ENCODE measurements at places on chromosomes 2 and 18.

GRCh38 chr2:157460384-157460837, 16.5 kb upstream of the CYTIP start:
- no peak for DNase-seq

- no peak for DNase-seq
Observed at GRCh38 chr2:37612382-37612781, 59.1 kb downstream of the CDC42EP3 start.

GRCh38 chr2:121359716-121360565, 74.9 kb upstream of the TFCP2L1 start:
- DNase-seq, result no peak

- DNase-seq, result no peak
Observed at GRCh38 chr2:130899306-130899705, 62.6 kb downstream of the ARHGEF4 start.

DNA sequence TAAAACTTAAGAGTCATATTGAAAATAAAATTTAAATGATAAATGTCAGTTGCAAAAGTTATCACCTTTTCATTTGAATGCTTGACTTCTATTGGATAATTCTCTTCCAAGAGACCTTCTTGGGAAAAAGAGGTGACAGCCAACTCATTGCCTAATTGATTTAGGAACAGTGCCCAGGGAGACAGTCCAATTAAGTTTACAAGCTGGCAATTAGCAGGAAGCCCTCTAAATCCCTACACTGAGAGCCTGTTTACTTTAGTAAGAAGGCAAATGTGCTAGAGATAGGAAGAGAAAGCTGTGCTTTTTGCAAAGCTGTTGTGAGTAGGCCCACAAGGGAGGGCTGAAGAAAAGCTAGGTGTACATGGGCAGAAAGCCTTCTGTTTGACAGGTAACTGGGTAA, 189.1 kb downstream of the WDPCP start:
- no peak for DNase-seq

DNA sequence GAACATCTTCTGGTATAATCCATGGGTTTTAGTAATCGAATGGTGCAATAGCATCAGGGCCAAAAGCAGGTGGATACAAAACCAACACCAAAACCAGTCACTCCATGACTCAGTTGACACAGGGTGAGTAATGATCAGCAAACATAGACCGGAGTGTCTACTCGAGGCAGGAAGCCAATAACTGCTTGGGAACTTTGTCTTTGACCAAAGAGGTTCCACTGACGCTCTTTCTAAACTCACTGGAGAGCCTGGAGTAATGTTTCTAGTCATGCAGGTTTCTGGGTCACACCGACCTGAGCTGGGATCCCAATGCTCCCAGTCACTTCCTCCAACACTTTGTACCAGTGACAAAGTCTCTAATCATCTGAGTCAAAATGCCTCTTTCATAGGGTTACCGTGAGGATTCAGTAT, 30.9 kb downstream of the MREG start:
- peak; percentile 14 for DNase-seq

DNA sequence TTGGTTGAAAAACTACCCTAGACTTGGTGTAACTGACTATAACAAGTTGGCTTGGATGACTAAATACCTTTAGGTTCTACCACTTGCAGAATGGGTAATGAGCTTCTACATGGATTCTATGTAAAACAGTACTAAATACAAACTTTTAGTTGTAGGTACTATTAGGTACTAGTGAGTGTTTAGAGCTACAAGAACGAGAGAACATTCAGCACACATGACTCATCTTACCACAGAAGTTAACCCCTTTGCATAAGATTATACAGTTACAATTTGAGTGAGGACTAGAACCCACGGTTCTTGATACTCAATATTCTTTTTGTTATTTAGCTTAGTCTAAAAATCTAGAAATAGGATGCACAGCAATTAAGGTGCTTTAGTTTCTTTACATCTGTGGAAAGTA, 101.7 kb upstream of the TFCP2L1 start:
- DNase-seq, result no peak

DNA sequence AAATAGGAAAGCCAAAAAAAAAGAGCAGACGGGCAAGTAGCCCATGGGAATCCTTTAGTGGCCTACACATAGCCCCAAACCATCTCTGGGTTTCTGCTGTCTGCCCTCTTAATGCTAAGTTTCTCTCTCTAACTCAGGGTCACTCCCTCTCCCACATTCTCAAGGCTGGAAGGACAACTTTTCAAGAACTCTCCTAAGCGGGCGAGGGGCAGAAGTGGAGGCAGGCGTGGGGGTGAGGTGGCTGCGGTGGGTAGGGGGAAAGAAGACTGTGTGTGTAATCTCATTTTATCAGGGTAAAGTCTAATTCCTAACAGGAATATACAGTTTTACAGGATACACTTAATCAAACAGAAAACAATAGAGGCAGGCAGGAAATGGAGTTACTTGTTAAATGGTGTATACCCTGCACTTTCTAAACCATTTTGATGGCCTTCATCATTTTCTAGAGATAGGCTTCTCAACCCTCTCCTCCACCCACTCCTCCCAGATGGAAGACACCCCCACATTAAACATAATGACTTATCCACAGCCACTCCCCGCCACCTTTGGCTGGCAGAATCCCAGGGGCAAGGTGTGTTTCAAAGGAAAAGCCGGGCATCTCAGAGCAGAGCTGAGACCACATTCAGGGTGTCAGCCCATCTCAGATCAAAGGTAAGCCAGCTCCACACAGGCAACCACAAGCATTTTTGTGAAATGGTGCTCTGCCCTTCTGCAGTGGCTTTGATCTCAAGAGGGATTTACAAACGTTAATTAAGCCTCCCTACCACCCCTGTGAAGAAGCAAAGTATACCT, 6.8 kb downstream of the SMAD7 start:
- DNase-seq, result peak; percentile 45
